ENCODE measurements at places on chromosomes 2 and 18.

DNA sequence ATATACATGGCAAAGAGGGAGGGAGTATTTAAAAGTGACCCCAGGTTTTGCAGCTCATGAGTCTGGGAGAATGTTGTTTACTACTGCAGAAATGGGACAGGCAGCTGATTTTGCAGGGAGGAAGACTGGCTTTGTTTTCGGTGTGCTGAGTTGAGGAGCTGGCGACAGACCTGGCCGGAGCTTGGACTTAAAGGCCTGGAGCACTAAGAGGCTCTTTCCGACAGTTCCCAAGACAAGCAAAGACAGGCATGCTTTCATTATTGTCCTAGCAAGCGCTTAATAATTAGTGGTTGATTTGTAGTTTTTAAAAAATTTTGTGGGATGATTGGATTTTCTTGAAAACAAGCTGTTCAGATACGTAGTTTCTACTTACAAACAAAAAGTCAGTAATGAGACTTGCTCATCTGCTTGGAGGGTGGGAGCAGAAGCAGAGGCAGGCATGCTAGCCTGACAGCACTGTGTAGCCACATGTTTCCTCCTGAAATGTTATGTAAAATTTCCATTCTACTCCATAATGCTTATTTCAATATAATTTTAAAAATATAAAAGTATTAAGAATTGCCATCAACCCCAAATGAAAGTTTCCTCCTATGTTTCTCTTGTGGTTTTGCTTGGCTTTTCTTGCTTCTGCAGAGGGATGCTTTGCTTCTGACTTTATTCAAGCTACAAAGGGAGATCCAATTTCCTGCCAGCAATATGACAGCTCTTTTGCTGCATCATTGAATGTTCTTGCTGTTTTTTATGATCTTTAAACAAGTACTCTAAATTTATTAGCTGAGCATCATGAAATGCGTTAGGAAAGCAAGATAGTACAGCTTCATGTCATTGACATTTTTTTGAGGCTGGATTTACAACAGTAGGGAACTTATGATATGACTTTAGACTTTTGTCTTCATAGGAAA, 75.8 kb downstream of the PHLPP1 start:
- DNase-seq = no peak

DNA sequence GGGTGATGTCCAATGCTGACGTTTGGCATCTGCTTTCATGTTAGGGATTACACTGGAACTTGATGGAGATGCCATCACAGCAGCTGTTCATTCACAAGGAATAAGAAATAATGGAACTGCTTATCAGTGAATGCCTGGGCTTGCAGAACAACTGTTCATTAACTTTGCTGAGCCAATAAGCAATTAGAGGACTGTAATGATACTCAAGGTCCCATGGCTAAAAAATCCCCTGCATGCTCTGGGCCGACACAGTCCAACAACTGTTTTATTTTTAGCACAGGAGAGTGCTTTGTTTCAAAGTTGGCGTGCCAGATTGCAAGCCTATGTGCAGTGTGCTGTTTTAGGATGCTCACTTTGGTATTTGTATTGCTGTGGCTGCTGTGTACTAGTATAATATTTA, 408.0 kb upstream of the RGPD4 start:
- DNase-seq = no peak

- DNase-seq = no peak
These were observed 260.0 kb downstream of the GULP1 start for GRCh38 chr2:188551671-188552070.

- DNase-seq = peak; percentile 52
These were observed 123.3 kb downstream of the CLIP4 start for GRCh38 chr2:29238497-29238896.

- no peak for DNase-seq
These were observed 212.5 kb downstream of the NEDD4L start for GRCh38 chr18:58256316-58257080.

DNA sequence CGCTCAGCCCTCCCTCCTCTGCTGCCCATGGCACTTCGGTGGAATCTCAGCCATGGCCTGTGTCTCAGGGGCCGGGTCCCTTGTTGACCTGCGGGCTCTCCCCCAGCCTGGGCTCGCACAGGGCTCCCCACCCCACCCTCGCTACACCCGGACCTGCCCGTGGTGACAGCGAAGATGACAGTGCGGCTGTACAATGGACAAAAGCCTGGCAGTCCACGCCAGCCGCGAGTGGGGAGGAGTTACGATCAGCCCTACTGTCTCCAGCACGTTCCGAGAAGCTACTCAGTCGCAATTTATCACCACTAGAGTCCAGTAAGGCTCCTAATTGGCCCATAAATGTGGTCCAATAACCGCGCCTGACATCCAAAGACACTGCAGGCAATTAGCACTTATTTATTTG, 31.6 kb downstream of the GBX2 start:
- peak; percentile 50 for DNase-seq

DNA sequence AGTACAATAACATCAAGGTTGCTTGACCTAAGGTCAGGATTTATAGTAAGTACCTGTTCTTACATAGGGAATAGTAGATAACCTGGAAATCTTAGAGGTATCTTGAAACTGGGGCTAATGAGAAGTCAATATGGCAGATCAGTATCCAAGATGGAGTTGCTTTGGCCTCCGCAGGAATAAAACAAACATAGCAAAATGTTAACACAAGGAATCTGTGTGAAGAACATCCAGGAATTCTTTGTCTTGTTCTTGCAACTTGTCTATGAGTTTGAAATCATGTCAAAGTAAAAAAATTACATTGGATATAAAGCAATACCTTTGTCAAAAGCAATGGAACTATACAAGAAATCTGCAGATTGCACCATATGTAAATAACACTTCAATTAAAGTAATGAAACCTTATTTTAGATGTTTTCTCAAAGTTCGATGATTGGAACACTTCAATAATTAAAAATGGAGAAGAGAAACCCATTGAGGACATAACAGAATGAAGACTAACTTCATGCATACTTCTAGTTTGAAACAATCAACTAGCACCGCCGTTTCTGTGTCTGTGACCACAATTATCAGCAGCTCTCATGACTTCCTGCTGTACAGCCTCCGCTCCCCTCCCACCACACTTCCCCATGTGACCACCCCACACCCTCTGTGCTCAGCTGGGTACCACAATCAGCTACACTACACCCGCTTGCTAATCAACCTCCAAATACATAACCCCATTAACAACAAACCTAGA, 27.6 kb downstream of the C2orf76 start:
- peak; percentile 77 for DNase-seq

- DNase-seq = peak; percentile 70
These were observed 221.9 kb upstream of the RBBP8 start for GRCh38 chr18:22711192-22711685.

GRCh38 chr18:59269563-59270119, 3.6 kb downstream of the RAX start:
- no peak for DNase-seq

- DNase-seq = no peak
These were observed 128.1 kb downstream of the TMEM163 start for GRCh38 chr2:134590679-134591078.

- no peak for DNase-seq
These were observed 30.8 kb upstream of the AAK1 start for GRCh38 chr2:69674316-69674670.

GRCh38 chr2:204871231-204871953, 326.1 kb downstream of the PARD3B start:
- DNase-seq = no peak

DNA sequence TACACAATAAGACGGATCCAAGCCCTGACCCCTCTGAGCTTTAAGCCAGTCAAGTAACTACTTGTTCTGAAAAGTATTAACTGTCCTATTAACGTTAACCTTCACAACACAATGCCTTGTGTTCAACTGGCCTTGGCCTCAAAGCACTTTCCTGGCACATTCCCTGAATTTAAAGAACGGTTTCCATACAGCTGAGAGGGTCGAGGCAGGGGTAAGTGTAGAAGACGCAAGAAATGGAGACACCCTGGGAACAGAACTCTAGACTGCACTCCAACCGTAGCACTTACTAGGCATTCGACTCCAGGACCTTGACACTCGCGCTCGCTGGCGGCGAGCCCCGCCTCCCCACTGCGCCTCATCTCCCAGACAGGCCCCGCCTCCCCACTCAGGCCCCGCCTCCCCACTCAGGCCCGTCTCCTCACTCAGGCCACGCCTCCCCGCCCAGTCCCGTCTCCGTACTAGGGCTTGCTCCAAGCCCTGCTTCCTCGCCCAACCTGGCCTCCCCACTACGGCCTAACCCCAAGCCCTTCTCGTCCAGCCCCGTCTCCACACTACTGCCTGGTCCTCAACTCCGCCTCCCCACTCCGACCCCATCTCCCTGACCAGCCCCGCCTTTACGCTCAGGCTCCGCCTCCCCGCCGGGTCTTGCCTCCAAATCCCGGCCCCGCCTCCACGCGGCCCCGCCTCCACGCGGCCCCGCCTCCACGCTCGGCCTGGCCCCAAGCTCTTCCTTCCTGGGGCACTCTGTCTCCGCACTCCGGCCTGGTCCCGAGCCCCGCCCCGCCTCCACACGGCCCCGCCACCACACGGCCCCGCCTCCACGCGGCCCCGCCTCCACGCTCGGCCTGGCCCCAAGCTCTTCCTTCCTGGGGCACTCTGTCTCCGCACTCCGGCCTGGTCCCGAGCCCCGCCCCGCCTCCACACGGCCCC, 887 bp upstream of the TMEM87B start:
- peak; percentile 99 for DNase-seq

DNA sequence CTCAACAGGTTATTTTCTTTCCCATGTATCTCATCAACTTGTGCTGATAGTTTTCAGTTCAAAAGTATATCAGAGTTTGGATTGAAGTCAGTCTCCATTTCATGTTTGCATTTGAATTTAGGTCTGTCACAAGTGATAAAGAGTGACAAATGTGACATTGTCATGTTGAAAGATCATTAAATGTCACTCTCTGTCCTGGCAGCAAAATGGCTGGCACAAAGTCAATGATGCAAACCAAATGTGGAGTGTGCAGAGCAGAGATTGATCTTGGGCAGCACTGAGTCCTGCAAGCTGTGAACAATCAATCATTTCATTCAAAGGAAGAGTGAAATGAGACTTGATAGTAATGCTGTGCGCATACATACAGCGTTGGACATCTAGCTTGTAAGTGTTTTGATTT, 421.8 kb upstream of the CDH7 start:
- DNase-seq = no peak

- DNase-seq = no peak
These were observed 119.5 kb upstream of the LMAN1 start for GRCh38 chr18:59478591-59478990.

DNA sequence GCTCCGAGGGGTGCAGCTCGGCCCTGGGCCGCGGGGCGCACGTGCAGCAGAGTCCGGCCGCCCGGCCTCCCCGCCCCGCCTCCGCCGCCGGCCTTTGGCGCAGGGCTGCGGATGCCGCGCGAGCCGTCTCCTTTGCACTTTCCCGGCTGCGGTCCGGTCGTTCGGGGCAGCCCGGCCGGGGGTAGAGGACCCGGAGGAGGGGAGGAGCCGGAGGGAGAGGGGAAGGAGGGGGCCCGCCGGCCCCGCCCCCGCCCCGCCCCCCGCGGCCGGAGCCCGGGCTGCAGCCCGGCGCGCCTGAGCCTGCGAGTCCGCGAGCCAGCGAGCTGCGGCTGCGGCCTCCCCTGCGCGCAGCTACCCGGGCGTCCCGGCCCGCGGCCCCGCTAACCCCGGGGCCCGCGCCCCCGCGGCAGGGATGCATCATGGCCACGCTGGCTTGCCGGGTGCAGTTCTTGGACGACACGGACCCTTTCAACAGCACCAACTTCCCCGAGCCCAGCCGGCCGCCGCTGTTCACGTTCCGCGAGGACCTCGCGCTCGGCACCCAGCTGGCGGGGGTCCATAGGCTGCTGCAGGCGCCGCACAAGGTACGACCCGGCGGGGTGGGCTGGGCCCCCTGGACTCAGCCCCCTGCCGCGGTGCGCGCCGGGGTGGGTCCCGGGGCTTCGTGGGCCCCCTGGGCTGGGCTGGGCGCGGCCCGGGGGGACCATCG, at the start of gene FHOD3:
TSS of gene FHOD3 (plus strand) at position 297 of the 709 bp plus-strand sequence. CDS start at position 420, 123 bp downstream.
- peak; percentile 76 for DNase-seq

DNA sequence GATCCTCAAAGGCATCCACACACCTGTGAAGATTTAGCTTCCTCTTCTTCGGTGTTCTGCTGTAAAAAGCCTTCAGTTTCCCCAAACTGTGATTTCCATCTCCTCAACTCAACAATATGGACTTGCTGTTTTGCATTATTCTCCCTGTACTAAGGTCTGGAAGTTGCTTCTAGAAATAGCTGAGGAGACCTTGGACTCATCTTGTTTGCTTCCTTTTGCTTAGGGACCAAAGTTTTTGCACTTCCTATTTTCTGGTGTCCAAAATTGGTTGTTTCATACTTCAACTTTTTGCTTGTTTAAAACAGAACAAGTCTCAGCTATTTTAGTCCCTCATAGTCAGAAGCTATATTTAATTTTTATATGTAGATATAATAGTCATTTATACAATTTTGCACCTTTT, 201.9 kb upstream of the COPS8 start:
- DNase-seq = no peak

GRCh38 chr2:202099515-202099914, 26.5 kb downstream of the KIAA2012 start:
- no peak for DNase-seq

DNA sequence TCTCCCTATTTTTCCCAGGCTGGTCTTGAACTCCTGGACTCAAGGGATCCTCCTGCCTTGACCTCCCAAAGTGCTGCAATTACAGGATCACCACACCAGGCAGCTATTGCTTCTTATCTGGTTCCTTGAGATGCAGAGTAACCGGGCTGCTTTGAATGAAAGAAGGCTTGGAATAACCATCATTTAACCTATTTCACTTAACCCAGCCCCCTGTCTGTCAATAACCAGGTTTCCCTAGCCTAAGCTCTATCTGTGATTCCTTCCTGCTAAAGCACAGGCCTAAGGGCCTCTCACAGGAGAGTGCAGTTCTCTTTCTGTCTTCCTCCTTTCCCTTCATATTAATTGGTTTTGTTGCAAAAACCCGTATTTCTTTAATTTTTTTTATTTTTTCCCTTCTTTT, 393.5 kb upstream of the RAB12 start:
- no peak for DNase-seq

DNA sequence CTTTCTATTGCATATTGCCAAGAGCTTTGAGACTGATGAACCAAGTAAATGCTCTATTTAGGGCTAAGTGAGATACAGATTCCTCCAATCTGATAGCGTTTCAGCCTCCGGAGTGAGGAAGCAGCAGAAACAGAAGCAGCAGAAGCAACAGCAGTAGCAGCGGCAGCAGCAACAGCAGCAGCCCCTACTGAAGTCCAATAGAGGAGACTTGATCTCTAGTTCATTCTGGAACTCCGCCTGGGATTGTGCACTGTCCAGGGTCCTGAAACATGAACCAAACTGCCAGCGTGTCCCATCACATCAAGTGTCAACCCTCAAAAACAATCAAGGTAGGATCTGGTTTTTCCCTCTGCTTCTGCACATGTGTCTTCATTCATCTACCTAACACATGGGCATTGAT, at the start of gene DPP10:
TSS of gene DPP10 (plus strand) at position 132 of the 400 bp plus-strand sequence.
- DNase-seq = no peak

DNA sequence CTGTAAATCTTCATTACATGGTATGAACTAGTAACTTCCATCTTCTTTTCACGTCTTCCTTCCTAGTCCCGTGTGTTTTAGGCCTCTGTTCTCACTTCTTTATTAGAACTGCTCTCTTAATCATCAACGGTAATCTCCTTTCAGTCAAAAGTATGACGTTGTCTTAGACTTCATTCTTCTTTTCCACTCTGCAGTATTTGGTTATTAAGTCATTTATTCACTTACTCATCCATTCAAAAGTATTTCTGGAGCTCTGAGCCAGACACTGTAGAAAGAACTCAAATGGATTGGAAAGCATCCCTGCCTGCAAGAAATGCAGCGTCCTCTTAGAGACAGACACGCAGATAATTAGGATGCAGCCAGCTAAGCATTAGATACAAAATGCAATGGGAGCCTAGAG, 494.6 kb upstream of the NRP2 start:
- DNase-seq = no peak
